Kidney (tissue), 22 donors: ENCODE measurements at places on chromosomes 7 and 10. TPM values are rescaled to one million over a fixed set of nuclear protein-coding genes. Genes with fewer than 3 reads are reported as not detected.

DNA sequence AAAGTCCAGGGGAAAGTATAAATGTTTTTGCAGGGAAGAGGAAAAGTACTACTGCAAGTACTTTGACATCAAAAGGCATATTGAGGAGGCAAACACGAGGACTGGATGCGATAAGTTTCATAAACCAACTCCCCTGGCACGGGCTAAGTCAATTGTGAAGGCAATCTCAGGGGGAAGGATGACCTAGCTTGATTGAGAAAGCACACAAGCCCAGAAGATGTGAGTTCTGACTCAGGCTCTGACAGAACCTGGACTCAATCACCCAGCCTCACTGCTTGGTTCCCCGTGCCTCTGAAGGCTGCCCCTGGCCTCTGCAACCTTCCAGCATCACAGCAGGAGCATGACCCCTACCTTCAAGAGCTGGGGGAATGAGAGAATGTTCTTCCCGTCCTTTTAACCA is 93.2 kb upstream of the ZNF438 start:
- no peak for DNase-seq

GRCh38 chr7:7173956-7174632 is 8.2 kb upstream of the C1GALT1 start:
- DNase-seq: no peak

SPDYE16 gene
- total RNA-seq: 0.31 TPM

DNA sequence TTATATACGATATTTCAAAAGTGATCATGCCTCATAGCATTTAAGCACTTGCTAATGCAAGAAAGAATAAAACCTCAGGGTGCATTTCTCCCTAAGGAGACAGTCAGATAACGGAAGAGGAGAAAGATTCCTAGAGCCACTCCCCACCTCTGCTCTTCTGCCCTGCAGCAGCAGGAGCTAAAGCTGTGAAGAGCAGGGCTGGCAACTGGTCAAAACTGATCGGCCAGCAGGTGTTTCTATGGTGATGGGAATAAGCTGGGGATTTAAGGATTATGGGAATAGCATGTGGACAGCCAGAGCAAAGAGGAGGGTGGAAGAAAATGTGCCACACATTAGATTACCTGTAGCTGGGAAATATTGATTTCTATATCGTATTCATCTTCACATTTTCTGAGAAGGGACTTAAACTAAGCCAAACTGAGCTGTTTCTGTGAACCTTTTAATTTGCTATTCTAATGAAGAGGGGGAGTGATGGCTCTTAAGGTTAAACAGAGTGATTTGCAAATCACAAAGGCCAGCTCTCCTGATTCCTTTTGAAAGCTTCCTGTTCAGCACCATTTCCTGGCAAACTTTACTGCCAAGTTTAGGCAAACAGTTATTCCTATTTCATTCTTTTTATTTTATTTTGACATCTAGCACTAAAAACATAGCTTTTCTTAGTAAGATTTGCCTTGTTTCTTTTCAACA is 268.9 kb upstream of the PFKP start:
- DNase-seq: no peak

GRCh38 chr7:28018020-28018419 is 162.6 kb downstream of the JAZF1 start:
- DNase-seq: no peak

LAMB4 gene
- total RNA-seq: 1.2 TPM

PRKAR2B gene
- 6.9 TPM for total RNA-seq

H2BK1 gene
- total RNA-seq: not detected

DNA sequence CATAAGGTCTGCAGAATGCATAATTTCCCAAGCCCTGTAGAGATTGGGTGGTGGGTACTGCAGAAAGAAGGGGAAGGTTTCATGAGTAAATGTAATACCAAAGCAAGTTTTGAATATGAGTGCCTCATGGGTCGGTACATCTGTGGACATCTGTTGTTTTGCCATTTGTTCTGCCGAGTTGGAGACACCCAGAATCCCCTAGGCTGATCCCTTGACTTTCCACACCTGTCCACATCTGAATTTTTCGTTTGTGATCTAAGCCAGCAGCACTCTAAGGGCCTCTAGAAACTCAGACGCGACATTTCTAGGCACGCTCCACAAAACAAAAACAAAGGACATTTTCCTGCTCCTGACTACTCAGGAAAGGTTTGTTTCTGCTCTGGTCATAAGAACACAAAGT is 11.7 kb upstream of the SLF2 start:
- no peak for DNase-seq

DNA sequence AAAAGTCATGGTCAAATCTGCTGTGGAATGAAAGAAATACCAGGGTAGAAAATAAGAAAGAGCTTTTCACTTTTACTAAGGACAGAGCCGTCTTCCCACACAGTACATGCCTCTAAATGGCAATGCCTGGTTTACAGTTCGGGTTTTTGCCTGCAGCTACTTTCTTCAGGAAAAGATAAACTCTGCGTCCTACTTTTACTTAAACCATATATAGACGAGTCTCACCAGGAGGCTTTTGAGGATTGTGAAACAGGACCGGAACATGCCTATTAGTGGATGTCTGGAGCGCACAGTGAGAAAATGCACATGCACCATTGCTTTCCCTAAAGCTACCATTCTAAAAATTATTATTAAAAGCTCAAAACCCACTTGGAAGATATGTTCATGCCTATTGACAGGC is 70.5 kb downstream of the KLF6 start:
- DNase-seq: no peak

LZTS2 gene
- total RNA-seq: 54.7 TPM

- DNase-seq: no peak
These were observed 42.5 kb downstream of the MRC1 start for GRCh38 chr10:17851611-17852010.

ALOX5 gene
- 58.1 TPM for total RNA-seq

DNA sequence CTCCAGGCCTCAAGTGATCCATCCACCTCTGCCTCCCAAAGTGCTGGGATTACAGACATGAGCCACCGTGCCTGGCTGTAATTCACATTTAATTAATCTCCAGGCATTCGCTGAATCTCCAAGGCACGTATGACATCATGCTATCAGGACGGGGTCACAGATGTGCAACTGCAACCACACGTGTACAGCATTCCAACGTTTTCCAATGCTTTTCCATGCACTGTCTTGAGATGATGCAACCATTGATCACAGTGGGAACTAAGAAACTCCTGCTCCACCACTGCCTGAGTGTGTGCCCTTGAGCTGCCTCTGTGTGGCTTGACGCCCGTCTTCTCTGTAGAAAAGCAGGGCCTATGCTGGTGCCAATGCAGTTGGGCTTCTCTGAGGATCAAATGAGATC is 119.8 kb upstream of the LYZL2 start:
- DNase-seq: no peak

GRCh38 chr10:43605850-43606322 is 352 bp upstream of the ZNF485 start:
- no peak for DNase-seq

GRCh38 chr7:19617901-19618300 is 90.9 kb downstream of the POLR1F start:
- peak; percentile 82 for DNase-seq

DNA sequence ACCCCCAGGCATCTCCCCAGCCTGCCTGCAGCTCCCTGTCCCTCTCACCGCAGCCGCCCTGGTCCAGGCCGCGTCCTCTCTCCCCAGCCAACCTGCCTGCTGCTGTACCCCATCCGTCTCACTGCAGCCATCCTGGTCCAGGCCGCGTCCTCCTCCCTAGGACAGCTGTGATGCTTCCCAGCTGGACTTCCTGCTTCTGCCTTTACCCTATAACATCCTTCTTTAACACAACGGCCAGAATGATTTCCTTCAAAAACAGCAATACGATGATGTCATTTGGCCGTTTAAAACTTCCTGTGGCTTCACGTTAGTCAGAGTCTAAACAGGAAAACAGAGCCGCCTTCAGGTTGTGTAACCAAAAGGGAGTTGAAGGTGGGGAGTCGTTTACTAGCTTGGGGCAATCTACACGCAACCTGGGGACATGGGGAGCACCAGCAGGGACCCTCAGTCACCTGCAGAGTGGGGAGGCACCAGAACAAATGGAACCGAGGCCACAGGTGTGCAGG is 32.2 kb upstream of the ZFAND2A start:
- DNase-seq: peak; percentile 23

DNA sequence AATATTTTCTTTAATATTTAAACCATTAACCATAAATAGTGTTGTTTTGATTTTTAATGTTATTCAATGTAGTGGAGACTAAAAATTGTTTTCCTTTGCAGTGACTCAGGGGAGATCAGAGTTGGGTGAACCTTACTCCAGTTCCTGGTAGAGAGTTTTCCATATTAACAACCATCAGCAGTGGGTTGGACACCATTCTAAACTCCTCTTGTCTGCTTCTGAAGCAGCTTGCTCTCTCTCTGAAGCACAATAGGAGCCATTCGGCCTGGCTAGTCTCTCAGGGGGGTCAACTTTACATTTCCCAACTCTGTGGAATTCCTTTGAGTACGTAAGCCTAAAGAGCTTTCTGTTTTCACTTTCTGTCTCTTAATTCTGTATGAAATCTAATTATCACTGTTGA is 9.4 kb upstream of the NRG3 start:
- DNase-seq: no peak

- no peak for DNase-seq
These were observed 6.2 kb downstream of the RARRES2 start for GRCh38 chr7:150335108-150335773.

- no peak for DNase-seq
These were observed 145.1 kb downstream of the GRM8 start for GRCh38 chr7:127107601-127108007.

DNA sequence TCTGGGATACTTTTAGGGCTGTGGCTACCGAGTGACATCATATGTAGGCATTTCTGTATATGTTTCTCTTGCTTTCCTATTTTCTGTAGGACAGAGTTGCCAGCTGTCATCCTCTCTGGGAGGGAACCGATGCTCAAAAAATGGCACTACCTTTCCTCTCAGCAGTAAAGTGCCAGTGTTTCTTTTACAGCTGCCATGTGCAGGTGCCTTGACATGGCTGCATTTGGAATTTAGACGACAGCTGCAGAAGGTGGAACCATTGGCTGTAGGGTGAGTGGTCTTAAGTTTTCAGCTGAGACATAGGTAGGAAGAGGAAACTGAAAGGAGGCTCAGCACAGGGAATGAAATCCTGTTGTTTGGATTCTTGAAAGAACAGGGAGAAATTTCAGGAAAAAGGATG is 20.2 kb upstream of the RPA3 start:
- DNase-seq: no peak

ZNF503 gene
- 34.7 TPM for total RNA-seq

DNA sequence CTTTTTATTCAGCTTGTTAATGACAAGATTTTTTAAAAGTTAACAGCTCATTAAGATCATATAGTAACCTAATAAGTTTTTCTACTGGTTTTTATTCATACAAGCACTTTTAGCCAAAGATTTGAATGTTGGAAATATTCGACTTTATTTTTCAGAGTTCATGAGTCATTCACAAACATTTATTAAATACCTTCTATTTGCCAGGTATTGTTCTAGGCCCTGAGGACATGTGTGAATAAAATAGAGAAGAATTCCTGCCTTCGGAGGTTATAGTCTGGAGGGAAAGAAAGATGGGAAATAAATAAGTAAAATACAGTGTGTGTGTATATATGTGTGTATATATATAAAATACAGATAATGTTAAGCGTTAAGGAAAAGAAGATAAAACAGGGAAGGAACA is 31.5 kb downstream of the BTAF1 start:
- DNase-seq: no peak

DNA sequence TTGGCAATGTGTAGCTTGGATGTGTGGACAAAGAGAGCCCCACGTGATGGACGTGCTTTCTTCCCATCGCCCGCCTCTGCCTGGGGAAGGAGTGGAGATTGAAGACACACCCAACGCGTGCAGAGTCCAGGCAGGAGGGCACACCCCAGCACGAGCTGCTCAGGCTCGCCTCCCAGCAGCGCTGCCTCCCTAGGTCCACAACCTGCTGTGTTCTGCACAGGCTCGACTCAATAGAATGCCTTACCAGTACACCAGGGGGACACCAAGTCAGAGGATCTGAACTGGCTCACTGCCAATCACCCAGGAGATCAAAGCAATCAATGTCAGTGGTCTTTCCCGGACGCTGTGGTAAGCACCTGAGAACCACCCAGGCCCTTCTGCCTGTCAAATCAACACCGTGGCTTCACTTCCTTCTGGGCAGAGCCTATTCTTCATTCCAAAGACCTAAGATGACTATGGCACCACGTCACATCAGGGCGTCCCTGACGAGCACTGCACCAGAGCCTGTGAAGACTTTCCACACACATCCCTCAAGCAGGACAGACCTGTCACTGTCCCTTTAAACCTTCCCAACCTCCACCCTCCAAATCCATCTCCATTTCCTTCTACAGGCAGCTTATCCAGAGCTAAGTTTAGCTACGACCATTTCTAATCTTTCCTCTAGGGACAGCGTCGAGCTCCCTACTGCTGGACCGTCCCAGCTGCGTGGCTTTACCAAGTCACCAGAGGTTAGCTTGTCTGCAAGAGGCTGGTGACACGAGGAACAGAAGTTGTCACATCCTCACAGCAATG is 72.3 kb downstream of the AMZ1 start:
- no peak for DNase-seq

DNA sequence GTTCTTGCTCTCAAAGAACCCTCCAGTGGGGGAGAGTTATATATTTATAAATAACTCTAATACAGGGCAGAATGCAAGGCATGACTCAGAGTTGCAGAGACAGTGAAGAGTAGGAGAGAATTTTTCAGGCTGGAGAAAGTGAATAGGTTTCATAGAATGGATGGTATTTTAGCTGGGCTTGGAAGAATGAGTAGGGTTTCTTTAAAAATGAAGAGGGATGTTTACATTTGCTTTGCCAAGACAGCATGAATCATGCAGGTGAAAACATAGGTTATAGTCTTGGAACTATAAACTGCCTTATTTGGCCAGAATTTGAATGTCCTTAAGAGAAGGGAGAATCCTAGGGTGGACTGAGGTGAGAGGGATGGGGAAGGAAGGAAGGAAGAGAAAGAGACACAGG is 124.8 kb downstream of the CPED1 start:
- no peak for DNase-seq

GATA3 gene
- total RNA-seq: 23.5 TPM

DNA sequence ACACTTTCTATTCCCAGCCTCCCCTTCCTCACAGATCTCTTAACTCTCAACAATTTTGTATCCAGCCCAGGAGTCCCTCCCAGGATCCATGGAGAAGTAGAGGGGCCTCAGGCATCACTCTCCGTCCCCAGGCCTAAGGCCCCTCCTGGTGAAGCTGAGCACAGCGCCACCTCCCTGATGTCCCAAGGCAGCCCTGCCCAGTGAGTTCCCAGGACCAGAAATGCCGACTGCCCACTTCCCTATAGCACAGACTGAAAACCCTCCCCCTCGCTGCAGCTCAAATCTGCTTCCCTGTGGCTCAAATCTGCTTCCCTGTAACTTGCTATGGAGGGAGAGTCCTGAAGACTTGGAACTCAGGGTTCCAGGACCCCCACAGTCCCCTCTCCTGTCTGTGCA is 35.6 kb downstream of the YKT6 start:
- DNase-seq: no peak
